ENCODE measurements at places on chromosomes 7 and 10.

GRCh38 chr10:18523025-18523424 lies 128.4 kb downstream of the NSUN6 start:
- DNase-seq, result no peak

DNA sequence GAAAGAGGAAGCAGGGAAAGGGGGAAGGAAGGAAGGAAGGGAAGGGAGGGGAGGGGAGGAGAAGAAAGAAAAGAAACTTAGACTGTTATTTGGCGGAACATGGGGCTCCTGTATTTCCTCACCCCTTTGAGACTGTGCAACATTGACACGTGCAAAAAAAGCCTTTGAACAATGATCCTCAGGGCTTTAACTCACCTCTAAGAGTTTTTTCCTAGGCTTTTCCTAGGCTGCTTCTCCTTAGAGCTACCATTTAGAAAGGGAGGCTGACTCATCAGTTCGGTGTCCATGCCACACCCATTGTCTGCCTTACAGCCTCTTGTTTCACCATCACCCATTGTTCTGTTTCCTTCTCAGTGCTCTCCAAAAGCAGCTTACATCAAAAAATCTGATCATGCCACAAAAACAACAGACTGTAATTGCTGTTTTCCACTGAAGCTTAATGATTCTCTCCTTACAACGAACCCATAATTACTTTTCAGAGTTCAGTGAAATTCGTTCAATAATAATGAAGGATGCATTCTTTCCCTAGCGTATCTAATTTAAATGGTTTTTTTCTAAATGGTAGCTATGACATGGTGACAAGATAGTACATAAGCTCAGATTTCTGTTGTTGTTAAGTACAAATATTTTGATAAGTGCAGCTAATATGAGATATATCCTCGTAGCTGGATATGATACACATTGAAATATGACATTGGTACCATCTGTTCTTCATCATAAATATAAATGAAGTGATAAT lies 90.8 kb downstream of the PRLHR start:
- DNase-seq, result no peak

DNA sequence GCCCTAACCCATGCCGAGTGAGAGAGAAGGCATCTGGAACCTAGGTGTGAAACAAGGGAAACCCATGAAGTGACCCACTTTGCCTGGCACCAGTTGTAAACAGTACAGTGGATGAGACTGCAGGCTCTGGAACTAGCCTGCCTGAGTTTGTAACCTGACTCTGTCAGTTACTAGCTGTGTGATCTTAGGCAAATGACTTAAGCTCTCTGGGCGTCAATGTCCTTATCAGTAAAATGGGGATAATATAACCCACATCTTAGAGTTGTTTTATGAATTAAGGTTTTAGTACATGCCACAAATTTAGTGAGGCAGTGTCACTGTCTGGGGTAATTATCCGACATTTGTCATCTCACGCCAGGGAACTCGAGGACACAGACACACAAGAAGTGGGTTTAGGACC lies 82.9 kb upstream of the AGK start:
- no peak for DNase-seq

GRCh38 chr10:102546606-102547320 lies 43.0 kb downstream of the SUFU start:
- no peak for DNase-seq

DNA sequence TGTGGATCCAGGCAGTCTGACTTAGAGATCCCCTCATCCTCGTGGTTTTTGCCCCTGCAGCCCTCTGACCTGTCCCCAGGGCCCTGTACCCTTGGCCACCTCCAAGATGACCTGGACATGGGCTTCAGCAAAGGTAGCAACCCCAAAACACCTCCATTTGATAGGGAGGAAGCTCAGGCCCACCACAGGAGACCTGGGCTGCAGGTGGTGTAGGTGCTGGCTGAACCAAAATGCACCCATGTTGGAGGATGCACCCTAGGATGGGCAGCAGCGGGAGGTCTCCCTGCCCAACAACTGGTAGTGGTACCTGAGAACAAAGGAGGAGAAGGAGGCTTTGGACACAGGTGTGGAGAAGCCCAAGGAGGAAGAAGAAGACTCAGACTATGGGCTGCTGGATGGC lies 188.7 kb downstream of the ZNF716 start:
- DNase-seq, result no peak

DNA sequence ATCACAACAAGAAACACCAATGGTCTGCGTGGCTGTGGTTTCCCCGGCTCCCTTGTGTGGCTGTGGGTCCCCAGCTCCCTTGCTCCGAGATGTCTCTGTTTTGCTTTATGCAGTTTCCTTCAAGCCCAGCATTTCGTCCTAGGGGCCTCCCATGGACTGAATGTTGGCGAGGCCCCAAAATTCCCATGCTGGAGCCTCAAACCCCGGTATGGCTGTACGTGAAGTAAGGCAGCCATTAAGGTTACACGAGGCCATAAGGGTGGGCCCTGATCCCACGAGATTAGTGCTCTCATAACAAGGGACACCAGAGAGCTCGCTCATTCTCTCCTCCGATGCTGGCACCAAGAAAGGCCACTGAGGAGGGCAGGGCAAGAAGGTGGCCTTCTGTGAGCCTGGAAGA lies 44.6 kb downstream of the INSIG1 start:
- no peak for DNase-seq

- no peak for DNase-seq
Measured at GRCh38 chr7:42174391-42174912, 62.6 kb downstream of the GLI3 start.

DNA sequence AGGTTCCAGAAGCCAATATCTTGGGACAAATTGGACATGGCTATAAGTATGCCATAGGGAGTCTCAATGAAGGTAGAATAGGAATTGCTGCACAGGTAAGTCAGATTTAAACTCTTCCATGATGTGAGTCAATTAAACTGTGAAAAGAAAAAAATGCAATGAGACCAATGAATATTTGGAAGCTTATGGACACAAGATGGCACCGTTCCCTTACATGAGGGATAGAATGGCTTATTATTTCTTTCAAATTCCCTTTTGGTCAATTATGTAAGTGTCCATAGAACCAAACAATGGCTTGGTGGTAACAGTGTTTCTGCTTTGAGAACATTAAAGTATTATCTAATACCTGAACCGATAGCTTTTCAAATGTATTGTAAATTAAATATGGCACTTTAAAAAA lies 35.6 kb downstream of the ACADSB start:
- DNase-seq, result peak; percentile 48

GRCh38 chr7:105976868-105977267 lies 13.8 kb downstream of the CDHR3 start:
- no peak for DNase-seq

GRCh38 chr7:369476-370258 lies 79.7 kb downstream of the FOXL3 start:
- no peak for DNase-seq

- no peak for DNase-seq
Measured at GRCh38 chr7:131550846-131551245, 5.6 kb downstream of the PODXL start.

GRCh38 chr7:150860978-150861295 lies 8.6 kb downstream of the AOC1 start:
- DNase-seq, result no peak

- no peak for DNase-seq
Measured at GRCh38 chr7:5646846-5647245, 134.6 kb downstream of the RNF216 start.

GRCh38 chr10:77939561-77940001 lies 13.0 kb upstream of the DLG5 start:
- no peak for DNase-seq

GRCh38 chr7:116582806-116583444 lies 58.1 kb downstream of the CAV1 start:
- no peak for DNase-seq

- DNase-seq, result no peak
Measured at GRCh38 chr7:157905651-157906461, 569.1 kb downstream of the DNAJB6 start.

GRCh38 chr10:98367604-98368451 lies 47.2 kb downstream of the PYROXD2 start:
- peak; percentile 63 for DNase-seq

- no peak for DNase-seq
Measured at GRCh38 chr7:151489498-151489897, 30.2 kb downstream of the RHEB start.

GRCh38 chr10:24606021-24606420 lies 117.7 kb downstream of the ARHGAP21 start:
- DNase-seq, result no peak

- DNase-seq, result no peak
Measured at GRCh38 chr7:103689255-103689654, 243.2 kb upstream of the SLC26A5 start.

DNA sequence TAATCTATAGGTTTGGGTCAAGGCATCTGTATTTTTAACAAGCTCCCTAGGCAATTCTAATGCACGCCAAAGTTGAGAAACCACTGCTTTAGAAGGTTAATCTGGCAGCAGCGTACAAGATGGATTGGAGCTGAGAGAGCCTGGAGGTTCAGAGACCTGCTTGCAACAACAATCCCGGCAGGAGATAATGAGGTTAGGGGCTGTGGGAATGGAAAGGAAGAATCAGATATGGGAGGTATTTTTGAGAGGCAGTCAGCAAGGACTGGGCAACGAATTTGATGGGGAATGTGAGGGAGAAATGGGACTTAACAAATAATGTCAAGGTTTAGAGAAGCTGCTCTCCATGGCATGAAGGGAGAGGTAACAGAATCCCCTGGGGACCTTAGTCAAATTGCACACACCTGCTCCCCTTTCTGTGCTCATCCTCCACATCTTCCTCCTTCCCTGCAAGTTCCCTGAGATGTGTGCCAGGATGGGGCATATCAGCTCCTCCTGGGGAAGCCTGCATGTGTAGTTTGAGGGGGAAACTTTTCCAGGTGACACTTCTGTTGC lies 731.0 kb upstream of the GALNT17 start:
- DNase-seq, result no peak

GRCh38 chr7:77439572-77439971 lies 23.4 kb upstream of the GSAP start:
- DNase-seq, result peak; percentile 77

- no peak for DNase-seq
Measured at GRCh38 chr7:1644341-1645070, 25.6 kb upstream of the ELFN1 start.

- DNase-seq, result no peak
Measured at GRCh38 chr7:10815546-10815945, 158.1 kb upstream of the PHF14 start.

DNA sequence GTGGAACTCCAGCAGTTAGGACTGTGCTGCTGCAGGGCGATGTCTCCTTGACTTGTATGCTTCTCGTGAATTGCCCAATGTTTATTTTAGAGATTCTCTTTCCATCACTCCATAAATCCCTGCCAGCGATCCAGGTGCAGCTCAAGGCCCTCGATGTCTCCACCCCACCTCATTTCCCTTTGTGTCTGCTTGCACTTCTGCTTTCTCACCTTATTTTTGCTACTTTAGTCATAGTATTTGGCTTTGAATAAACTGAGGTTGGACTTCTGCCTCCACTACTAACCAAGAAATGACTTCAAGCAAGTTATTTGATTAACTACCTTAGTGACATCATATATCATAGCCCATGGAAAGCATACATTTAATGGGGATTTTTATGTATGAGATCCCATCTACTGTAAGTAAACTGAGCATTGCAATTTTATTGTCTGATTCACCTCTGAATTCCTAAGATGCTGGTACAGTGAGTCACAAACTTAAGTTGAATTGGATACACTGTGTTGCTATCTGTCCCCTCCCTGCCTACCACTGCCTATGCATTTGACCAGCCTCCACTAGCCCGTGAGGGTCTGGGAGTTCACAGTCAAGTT lies 255.8 kb downstream of the ABCA13 start:
- DNase-seq, result no peak

DNA sequence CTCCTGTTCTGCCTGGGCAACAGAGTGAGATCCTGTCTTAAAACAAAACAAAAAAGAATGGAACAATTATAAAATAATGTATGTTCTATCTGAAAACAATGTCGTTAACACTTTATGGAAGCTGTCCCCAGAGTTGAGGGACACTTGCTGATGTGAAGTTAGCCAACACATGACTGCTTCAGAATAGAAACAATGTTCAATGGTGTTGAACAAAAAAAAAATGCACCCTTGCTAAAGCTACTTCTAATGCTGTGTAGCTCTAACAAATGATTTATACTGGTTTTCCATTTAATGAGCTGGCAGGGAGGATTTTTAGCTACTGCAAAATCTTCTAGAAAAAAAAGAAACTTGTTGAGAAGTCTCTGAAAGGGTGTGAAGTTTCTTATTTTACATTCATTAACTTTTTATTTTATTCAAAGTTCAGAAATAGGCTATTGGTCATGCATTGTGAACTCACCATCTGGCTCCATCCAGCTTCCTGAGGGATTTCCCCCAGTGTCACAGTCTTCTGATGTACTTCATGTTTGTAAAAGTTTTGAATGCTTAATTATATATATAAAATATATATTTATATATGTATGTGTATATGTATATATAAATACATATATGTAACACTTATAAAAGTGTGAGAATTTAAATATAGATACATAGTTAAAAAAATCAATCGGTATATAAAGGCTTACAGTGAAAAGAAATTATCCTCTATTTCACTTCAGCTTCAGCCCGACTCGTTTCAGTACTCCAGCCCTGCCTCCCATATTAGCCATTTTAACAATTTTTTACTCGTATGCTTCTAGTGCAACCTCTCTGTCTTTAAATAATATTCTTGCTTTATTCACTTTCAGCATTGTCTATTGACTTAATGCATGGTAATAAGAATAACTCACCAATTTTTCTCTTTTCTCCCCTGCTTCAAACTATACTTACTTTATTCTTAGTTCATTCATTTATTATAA lies 35.0 kb downstream of the HDAC9 start:
- no peak for DNase-seq

DNA sequence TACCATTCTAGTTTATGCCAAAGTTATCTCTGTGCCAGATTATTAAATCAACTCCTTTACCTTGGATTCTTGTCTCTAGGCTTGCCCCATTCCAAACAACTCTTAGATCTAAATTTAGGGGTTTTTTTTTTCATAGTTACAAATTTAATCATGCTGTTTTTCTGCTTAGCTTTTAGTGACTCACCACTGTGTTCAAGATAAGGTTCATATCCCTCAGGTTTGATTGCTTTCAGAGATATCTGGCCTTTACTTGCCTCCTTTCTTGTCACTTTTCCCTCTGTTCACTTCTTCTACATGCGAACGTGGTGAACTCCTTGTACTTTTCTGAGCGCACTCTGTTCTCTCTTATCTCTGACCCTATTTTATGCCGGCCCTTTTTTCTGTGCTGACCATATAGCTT lies 78.2 kb downstream of the VPS50 start:
- no peak for DNase-seq

- DNase-seq, result no peak
Measured at GRCh38 chr10:69847458-69847857, 45.8 kb downstream of the COL13A1 start.

GRCh38 chr7:138726288-138726687 lies 25.1 kb upstream of the SVOPL start:
- DNase-seq, result no peak

- peak; percentile 24 for DNase-seq
Measured at GRCh38 chr7:4650433-4651047, 31.6 kb upstream of the FOXK1 start.

GRCh38 chr7:66055321-66055956 lies 20.2 kb upstream of the ASL start:
- no peak for DNase-seq
